Activated gamma-delta T cell treated with Interleukin-2 at 50 U/mL for 16 hours (primary cell): ENCODE measurements at places on chromosomes 3 and 15.

DNA sequence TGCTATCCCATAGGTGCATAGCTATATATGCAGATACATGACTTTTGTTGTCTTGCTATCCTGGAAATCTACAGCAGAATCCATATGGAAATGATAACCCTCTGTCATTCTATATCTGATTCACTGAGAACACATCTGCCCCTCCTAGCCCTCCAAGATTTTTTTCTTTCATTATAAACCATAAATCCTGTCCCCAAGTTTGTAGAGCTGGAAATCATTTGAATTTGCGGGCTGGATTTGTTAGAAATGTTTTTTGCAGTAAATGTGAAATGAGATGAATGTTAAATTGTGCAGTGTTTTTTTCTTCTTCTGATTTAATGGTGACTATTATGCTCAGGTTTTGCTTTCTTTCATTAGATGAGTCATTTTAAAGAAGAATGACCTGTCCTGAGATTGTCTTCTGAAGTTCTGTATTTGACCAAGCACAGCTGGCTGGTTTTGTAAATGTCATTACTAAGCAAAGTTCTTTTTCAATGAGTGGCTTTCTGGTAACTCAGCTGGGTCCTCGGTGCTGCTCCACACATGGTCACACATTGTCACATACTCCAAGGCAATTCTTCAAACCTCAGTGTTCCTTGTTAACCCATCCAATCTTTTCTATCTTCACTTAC is 25.3 kb upstream of the ABHD17C start:
- DNase-seq, result no peak

DNA sequence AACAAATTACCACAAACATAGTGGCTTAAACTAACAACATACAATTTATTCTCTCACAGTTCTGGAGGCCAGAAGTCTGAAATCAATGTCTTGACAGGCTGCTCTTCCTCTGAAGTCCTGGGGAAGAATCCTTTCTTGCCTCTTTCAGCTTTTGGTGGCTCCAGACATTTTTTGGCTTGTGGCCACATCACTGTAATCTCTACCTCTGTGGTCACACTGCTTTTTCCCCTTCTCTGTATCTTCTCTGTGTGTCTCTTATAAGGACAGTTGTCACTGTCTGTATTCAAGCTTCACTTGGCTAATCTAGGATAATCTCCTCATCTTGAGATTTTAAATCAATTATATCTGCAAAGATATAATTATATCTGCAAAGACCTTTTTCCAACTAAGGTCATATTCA is 80.3 kb upstream of the ABHD2 start:
- no peak for DNase-seq

DNA sequence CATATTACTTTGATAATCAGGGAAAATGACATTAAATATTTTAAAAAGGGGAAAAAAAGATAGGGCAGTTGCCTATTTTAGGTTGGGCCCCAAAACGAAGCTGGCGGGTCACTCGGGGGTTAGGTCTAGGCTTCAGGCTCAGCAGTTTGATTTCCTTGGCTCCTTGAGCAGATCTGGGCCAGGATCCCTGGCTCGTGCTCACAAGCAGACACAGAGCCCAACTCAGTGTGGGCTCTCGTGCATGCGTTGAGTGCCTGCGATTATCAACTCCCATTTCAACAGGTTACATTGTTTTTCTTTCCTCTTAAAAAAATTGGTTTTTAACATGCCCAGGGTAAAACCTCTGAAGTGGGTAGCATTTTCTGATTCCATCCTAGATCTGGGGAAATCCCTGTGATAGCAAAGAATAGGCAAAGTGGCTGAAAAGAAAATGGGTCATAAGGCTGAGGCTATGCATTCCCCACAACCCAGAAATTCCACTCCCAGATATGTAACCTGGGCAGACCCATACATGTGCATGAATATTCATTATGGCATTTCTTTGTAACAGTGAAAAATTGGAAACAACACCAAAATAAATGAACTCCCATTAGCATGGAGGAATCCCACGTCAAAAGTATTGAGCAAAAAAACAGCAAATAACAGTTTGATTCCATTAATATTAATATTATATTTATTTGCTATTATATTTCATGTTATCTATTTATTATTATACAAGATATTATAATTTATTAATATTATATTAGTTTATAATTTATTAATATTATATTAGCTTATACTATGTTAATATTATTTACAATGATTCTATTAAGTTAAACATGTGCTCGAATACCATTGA is 27.8 kb downstream of the FAM43A start:
- DNase-seq, result no peak

DNA sequence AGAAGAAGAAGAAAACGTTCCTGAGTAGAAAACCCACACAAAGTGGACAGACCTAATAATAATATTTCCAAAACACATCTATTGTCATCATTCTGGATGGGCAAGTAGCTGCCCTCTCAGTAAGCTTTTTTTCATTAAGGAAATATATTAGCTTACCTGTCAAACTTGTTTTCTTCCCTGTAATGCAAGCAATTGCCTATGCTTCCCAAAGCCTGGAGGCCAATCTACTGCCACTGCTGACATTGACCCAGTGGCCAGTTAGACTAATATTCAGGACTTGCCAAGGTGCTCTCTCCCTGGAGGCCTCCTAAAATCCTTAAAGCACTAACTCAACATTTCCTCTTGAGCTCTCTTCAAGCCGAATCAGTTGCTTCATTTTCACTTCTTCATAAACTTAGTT is 86.7 kb downstream of the TAMM41 start:
- DNase-seq, result no peak

DNA sequence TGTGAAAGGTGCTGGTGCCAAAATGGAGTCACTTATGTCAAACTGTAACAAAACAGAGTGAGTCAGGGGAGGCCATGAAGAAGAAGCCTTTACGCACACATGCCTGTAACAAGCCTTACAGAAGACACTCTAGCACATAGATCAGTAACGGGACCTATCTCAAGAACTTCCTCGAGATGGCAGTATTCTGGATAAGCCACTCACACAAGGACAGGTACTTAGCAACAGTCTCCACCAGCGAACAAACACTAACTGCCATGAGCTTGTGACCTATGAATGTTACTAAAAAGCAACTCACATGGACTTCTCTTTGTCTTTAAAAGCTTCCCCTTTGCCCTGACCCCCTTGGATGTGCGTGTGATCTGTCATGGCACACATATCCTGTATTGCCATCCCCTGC is 235.1 kb downstream of the CD47 start:
- DNase-seq, result no peak

- DNase-seq, result no peak
These were observed 107.5 kb upstream of the GALNT15 start for GRCh38 chr3:16066975-16067374.

GRCh38 chr3:101976473-101976872 is 127.2 kb downstream of the NFKBIZ start:
- no peak for DNase-seq

GRCh38 chr3:124117486-124117885 is 125.6 kb upstream of the ROPN1 start:
- DNase-seq, result no peak

- no peak for DNase-seq
These were observed 572.0 kb upstream of the NR2F2 start for GRCh38 chr15:95758451-95758850.

- DNase-seq, result no peak
These were observed 8.0 kb downstream of the ZBBX start for GRCh38 chr3:167372138-167372537.

DNA sequence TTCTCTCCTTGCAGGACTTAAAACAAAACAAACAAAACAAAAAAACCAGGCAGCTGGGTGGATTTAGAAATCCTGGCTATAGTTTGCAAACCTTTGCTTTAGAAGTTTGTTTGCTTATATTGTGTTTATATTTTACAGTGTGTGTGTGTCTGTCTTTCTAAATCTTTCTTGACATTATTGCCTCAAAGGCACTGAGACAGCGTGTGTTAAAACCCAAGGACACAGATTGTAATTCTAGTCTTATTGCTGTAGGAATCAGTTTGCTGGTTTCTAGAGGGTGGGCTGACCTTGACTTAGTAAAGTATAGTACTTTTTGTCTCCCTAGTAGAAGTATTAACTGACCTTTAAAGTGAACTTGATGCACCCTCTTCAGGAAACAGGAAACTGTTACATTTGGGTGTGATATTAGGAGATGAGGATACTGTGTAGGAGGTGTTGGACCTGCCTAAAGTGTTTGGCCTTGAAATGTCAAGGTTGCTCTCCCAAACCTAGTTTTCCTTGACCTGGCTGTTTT is 71.0 kb downstream of the TCF12 start:
- no peak for DNase-seq

DNA sequence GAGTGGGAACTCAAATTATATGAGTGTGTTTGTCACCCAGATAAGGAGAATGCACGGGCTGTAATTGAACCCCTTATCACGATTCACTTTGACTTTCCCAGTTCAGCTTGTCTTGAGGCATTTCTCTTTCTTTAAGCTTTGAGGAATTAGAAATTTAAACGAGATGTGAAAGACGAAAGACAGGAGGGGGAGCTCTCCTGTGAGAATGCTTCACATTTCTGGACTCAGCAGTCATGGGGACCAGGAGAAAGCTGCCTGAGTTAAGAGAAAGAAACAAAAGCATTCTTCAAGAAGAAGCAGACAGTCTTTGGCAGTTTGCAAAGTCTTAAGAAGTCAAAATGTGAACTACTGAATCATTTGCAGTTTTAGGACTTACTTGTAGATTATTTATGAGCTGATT is 205.6 kb downstream of the NECTIN3 start:
- DNase-seq, result no peak

DNA sequence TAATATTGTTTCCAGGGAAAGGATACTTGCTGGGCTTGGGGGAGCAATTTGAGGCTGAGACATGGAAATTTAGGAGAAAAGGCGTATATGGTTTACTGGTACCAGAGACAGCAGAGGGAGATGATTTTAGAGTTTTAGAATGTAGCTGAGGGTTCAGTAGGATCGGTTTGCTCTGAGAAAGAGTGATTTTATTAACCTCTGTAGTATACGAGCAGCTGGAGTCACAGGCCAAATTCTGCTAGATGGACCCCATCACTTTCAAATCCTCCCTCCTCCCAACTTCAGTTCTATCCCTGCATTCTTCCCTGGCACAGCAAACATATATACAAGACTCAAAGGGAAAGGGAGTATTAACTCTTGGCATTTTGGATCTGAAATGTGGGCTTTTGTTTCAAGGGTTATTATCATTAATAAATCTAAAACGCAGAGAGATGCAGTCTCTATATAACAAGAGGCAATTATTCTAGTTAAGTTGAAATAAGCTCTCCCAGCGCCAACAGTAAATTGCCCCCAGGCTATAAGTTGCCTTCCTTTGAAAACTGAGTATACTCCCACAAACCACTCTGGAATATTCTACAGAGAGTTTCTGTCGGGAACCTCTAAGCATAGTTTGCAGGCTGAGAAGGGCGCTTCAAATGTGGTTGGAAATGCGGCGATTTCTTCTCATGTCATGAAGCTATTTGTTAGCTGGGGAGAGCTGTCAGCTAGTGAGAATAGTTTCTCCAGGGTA is 5.4 kb downstream of the CRABP1 start:
- no peak for DNase-seq

DNA sequence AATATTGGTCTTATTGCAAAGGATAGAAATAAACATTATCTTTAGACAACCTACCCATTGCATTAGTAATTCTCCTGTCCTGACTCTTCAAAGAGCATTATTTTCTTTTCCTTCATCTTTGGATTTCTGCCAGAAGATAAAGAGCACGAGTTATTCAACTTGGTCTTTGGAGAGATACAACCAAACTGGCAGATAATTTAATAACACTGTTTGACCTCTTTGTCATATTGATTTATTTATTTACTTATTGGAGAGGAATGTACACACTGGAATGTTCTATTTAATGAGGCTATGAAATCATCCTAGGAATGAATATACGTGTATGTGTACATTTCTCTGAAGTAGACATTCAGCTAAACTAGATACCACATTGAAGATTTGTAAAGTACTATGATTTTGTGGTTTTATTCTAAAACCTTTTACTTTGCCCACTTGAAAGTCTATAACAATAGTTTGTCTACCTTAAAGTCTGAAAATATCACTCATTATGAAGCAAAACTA is 462.1 kb downstream of the C3orf38 start:
- no peak for DNase-seq

- no peak for DNase-seq
These were observed 74.9 kb downstream of the CEMIP start for GRCh38 chr15:80854104-80854503.

GRCh38 chr3:38142959-38143358 is 4.5 kb downstream of the MYD88 start:
- no peak for DNase-seq

- DNase-seq, result no peak
These were observed 69.7 kb upstream of the SETMAR start for GRCh38 chr3:4233488-4233887.
